ENCODE measurements at places on chromosomes 7 and 10.

- no peak for DNase-seq
These were observed 140.3 kb upstream of the TARP start for GRCh38 chr7:38413784-38414183.

GRCh38 chr7:105131033-105131656 is 117.1 kb downstream of the KMT2E start:
- peak; percentile 9 for DNase-seq

DNA sequence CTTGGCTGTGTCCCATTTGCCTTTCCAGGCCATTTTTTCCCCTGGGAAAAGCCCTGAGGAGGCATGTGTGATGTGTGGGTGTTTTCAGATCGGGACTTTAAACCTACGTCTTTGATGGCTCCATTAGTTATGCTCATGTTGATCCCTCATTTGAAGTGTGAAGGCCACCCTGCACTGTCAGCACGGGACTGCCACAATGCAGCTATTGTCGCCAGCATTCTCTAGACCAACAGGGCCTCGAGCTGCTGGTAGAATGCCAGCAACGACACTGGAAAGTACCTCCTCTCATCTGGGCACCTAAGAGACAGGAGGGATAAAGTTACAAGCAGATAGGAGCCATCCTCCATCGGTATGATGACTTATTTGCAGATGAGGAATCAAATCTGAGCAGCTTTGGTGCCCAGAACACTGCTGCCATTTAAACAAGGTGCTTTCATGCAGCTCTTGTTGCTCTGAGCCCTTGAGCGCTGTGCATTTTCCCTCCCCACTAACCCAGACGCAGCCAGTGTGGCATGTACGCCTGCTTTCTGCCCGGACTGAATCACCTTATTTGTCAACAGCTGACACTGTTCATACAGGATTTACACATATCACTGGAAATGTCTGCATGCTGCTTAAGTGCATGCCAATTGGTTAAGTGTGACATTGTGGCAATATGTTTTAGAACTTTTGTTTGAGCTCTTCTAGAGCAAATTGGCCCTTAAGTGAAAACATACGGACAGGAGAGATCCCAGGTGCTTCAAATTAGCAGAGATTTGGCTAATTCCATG is 175.0 kb upstream of the PITRM1 start:
- no peak for DNase-seq

DNA sequence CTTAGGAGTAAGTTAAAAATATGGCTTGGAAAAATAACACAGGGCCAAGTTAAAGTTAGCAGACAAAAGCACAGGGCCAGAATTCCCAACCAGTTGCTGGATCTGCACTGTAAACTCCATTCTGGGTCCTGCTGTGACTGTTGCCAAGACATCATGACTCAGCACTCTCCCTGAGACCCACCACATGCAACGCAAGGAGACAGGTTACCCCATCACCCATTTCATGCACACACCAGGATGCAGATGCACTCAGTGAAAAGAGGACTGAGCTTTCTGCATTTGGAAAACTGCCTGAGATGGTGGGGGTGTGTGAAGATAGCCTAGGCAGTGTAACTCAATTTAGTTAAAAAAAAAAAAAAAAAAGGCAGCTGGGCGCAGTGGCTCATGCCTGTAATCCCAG is 97.6 kb upstream of the ZNF438 start:
- DNase-seq: peak; percentile 92

DNA sequence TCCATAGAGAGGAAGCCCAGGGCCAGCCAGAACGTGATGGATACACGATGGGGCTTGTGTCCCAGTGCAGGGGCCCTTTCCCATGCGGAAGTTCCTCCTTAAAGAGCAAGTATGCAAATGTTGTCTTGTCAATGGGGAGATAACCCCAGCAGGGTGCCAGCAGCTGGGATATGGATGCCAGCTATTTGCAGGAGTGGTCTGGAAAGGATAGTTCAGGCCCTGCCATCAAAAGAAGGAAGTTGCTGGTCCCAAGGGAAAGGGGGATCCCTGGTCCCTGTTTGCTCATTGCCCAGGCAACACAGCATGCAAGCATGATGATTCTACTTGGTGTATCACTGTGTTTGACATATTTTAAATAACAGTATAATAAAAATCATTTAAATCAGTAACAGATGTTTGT is 73.1 kb upstream of the HECW1 start:
- DNase-seq: no peak

DNA sequence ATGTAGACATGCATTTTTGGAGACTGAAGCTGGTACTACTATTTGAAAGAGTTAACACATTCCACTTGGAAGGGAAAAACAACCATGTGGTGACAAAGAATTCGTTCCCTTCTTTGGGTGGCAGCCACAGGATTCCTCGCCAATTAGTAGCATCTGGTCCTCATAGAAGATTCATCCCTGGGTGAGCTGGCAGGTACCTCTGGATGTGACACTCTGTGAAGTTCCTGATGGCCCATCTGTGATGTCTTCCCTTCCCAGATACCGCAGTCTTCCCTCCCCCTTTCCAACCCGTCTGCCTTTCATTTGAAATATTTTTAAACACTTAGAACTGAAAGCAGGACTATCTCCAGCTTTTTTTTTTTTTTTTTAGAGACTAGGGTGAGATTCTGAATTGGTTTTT is 569.5 kb downstream of the TYW1 start:
- DNase-seq: no peak

- no peak for DNase-seq
These were observed 710 bp upstream of the LDB3 start for GRCh38 chr10:86667421-86668181.

DNA sequence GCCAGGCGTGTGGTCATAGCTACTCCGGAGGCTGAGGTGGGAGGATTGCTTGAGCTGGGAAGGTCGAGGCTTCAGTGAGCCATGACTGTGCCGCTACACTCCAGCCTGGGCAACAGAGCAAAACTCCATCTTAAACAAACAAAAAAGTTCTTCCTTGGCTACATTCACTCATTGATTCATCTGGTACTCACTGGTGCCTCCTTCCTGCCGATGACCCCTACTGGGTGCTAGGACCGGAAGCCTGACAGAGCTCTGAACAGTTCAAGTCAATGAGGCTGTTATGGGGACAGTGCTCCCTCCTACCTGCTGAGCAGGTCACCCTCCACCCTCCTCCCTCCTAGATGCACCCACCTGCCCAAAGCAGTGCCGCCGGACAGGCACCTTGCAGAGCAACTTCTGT is 4.9 kb downstream of the PCOLCE start:
- no peak for DNase-seq

Measured in skeletal muscle cell (primary cell).